ENCODE measurements at places on chromosomes 7 and 10.

DNA sequence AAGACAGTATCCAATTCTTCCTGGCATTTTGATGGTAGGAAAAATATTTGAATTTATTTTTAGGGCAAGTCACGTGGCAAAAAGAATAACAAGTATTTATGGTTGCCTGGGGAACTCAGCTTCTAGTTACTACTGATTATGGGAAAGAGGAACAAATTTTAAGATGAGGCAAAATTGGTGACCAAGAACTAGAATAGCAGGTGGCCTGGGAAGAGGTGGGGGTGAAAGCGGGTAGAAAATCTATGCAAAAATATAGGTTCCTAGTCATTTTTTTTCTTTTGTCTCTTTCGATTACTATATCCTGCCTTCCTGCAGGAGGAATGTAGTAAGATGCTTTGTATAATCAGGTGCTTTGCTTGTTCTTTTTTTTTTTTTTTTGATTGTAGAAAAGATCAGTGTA lies 27.8 kb downstream of the ENTPD1 start:
- H3K36me3 ChIP-seq = peaks cover 15% of the 10 kb centered on the region
- H3K27me3 ChIP-seq = no peaks in the 10 kb centered on the region
- H3K4me3 ChIP-seq = no peak overlapping the region
- H3K4me1 ChIP-seq = peaks cover 75% of the 10 kb centered on the region
- no peak for DNase-seq
- H3K27ac ChIP-seq = peak overlapping the region; percentile 69

DNA sequence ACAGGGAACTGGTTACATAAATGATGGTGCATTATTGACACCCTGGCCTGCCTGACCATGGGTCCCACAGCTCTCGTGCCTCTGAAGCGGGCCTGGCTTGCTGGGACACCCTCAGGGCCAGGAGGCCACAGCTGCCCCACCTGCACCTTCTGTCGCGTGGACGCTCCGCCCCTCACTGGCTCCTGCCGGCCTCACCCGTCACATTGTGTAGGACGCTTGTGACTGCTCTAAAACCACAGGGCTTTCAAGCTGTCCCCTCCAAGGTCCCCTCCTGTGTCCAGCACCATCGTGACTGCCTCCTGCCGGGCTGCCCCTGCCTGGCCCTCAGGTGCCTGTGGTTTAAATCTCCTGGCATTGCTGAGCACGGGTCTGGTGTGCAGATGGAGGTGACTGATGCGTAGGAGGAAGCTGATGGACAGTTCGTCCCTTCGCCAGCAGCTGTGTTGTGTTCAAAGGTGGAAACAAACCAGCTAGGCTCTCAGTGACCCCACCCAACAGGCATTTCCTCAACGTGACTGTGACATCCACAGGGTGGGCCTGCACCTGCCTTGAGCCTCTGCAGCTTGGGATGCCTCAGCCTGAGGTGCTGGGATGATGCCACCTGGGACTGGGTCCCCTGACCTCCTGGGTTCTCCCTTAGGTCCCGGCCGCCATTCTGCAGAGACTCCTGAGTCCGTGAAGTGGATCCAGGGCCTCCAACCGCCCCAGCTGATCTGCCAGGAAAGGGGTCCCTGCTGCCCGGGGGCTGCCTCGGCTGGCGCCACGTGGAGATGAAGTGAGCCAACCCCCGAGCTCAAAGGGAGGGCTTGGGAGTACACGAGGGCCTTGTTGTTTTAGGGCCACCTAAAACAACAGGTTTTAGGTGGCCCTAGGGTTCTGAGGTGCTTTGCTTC lies 148.5 kb downstream of the WDR37 start:
- no peaks in the 10 kb centered on the region for H3K27me3 ChIP-seq
- H3K4me3 ChIP-seq = no peak overlapping the region
- DNase-seq = no peak
- H3K36me3 ChIP-seq = no peaks in the 10 kb centered on the region

- H3K4me3 ChIP-seq = no peak overlapping the region
- no peaks in the 10 kb centered on the region for H3K27me3 ChIP-seq
- DNase-seq = no peak
- H3K27ac ChIP-seq = no peak overlapping the region
Observed at GRCh38 chr7:72037516-72037915, 374.6 kb downstream of the CALN1 start.

DNA sequence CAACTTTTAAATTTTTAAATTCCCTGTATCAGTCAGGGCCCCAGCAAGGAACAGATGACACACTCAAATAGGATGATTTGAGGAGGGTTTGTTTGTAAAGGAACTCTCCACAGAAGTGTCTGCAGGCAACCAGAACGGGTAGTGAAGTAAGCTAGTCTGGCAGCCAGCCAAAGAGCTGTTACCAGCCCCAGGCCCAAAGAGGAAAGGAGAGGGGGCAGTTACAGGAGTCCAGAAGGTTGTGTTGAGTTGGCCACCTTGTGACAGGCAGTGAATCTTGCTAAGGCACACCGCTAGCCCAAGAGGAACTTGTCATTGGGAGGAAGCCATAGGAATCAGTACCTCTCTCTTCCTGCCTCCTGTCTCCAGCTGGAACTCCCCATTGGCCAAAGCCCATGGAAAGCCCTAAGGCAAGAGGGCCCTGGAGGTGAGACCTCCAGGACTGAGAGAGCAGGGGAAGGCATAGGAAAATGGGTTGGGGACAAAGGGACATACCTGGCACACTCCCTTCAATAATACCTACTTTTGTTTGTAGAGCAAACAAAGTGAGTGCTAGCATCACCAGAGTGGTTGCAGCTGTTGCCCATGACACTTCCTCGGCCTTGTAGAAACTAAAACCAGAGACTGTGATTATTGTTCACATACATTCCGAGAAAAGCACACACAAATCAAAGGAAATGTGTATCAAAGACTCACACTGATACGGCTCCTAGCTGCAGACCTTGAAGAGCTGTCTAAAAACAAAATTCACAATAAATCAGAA lies 25.4 kb upstream of the GATAD1 start:
- H3K36me3 ChIP-seq = no peaks in the 10 kb centered on the region
- DNase-seq = no peak
- no peak overlapping the region for H3K4me3 ChIP-seq
- peaks cover 3% of the 10 kb centered on the region for H3K27me3 ChIP-seq
- H3K4me1 ChIP-seq = peaks cover 13% of the 10 kb centered on the region

GRCh38 chr10:44684661-44685060 lies 226.5 kb upstream of the TMEM72 start:
- H3K27me3 ChIP-seq = peaks cover 1% of the 10 kb centered on the region
- no peak overlapping the region for H3K4me3 ChIP-seq
- no peak for DNase-seq
- no peaks in the 10 kb centered on the region for H3K36me3 ChIP-seq
- H3K4me1 ChIP-seq = no peaks in the 10 kb centered on the region

GRCh38 chr10:31422634-31423033 lies 103.6 kb downstream of the ZEB1 start:
- no peak overlapping the region for H3K27ac ChIP-seq
- no peak for DNase-seq
- no peaks in the 10 kb centered on the region for H3K27me3 ChIP-seq

DNA sequence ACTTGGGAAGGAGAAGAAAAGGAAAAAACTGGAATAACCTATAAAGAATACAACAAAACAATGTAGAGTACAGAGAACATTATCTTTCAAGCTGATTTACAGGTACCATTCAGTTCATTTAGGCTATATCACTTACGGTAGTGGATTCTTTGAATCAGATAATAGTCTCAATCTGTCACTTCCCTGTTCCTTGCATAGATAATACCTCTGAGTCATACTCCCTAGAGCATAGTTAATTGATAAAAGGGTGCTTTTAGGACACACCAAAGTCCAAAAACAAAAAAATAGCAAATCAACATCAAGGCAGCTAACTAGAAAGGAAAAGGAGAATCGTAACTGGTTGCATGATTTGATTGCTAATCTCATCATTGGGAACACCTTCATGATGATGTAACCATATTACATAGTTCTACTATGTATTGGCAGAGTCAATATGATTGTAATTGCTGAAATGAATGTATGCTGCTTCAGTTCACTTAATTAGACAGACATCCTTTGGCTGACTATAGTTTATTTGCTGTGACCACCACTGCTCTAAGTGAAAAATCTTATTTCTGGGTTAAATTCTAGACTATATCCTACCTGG lies 844.4 kb downstream of the GATA3 start:
- DNase-seq = no peak
- no peak overlapping the region for H3K4me3 ChIP-seq
- no peaks in the 10 kb centered on the region for H3K4me1 ChIP-seq
- H3K27me3 ChIP-seq = no peaks in the 10 kb centered on the region

- H3K4me3 ChIP-seq = no peak overlapping the region
- no peak overlapping the region for H3K27ac ChIP-seq
- H3K4me1 ChIP-seq = no peaks in the 10 kb centered on the region
- no peak for DNase-seq
- no peaks in the 10 kb centered on the region for H3K36me3 ChIP-seq
- peaks cover 4% of the 10 kb centered on the region for H3K27me3 ChIP-seq
Observed at GRCh38 chr10:24425151-24425550, 216.2 kb downstream of the KIAA1217 start.

DNA sequence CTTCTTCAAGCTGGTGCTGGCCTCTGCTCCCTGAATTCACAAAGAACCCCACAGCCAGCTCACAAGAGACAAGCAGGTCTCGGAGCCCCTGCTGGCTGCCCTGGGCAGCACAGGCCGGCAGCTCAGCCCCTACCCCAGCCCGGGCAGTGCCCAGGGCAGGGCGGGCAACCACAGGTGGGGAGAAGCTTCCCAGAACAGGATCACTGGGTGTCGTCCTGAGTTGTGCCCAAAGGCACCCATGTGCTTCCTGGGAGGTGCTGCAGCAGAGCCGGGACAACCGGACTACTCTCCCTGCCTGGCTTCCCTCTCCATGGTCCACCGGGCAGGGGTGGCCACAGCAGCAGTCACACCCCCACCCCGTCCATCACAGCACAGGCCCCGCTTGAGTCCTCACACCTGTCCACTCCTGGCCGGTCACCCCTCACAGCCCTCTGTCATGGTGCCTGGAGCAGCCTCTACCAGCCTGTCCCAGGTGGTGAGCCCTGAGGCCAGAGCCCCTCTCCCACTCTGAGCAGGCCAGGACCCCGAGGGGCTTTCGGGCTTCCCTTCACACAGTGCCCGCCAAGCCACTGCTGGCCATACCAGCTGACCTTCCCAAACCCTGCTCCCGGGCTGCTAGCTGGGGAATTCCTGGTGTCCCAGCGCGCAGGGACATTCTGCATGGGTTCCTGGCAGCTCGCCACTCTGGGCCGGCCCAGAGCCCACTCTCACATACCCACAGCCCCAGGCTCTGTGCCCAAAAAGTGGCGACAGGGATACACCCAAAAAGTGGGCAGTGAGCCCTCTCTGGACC lies 3.1 kb downstream of the RASGEF1A start:
- no peak for DNase-seq
- H3K27me3 ChIP-seq = peaks cover 37% of the 10 kb centered on the region
- H3K36me3 ChIP-seq = no peaks in the 10 kb centered on the region
- no peak overlapping the region for H3K27ac ChIP-seq

GRCh38 chr10:65769828-65770227 lies 1156.0 kb upstream of the LRRTM3 start:
- no peaks in the 10 kb centered on the region for H3K27me3 ChIP-seq
- H3K4me3 ChIP-seq = no peak overlapping the region
- H3K36me3 ChIP-seq = no peaks in the 10 kb centered on the region
- H3K4me1 ChIP-seq = no peaks in the 10 kb centered on the region

GRCh38 chr10:628386-629045 lies 61.0 kb downstream of the DIP2C start:
- H3K4me1 ChIP-seq = no peaks in the 10 kb centered on the region
- H3K27ac ChIP-seq = no peak overlapping the region
- peaks cover 6% of the 10 kb centered on the region for H3K27me3 ChIP-seq

Data from activated T-helper 1 cell treated with anti-CD3 and anti-CD28 coated beads, Interleukin-12 subunit alpha, Interleukin-12 subunit beta, Interleukin-2, Interleukin-4 antibody, amounts not matched to agents 30 ng/mL and 10 ng/mL and 1 ng/mL, durations not matched to agents 14 hours and 24 hours and 36 hours (primary cell).